ENCODE measurements at places on chromosomes 6 and 20. TPM values are rescaled to one million over a fixed set of nuclear protein-coding genes. Genes with fewer than 3 reads are reported as not detected.

The NKX2-4 gene
- not detected for total RNA-seq

The PFDN4 gene
- total RNA-seq = 37.1 TPM

The TMX4 gene
- 36.7 TPM for total RNA-seq

DNA sequence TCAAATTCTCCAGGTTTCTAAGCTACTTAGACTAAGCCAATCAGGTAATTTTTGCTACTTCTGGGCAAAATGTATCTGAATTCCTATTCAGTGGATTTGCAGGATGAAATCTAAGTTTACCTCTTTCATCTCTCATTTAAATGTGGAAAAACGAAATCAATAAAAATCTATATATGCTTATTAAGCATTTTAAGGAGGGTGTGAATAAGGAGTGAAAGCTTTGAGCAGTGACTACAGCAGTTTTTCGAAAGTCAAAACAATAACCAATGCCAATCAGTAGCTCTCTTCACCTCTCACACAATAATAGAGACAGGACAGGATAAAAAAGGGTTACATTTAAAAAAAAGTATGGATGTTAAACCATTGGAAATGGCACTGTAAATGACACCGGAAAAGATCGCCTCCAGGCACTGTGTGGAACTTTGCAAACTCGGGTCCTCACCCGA, 476 bp upstream of the BCKDHB start:
- H3K4me1 ChIP-seq = peaks cover 26% of the 10 kb centered on the region
- H3K27ac ChIP-seq = peak overlapping the region; percentile 68
- H3K27me3 ChIP-seq = peaks cover 1% of the 10 kb centered on the region
- H3K4me3 ChIP-seq = peak overlapping the region; percentile 93
- DNase-seq = no peak

GRCh38 chr6:16849280-16849987, 88.2 kb upstream of the ATXN1 start:
- no peaks in the 10 kb centered on the region for H3K36me3 ChIP-seq
- peak; percentile 87 for DNase-seq
- H3K4me1 ChIP-seq = peaks cover 44% of the 10 kb centered on the region
- H3K27ac ChIP-seq = peak overlapping the region; percentile 93

DNA sequence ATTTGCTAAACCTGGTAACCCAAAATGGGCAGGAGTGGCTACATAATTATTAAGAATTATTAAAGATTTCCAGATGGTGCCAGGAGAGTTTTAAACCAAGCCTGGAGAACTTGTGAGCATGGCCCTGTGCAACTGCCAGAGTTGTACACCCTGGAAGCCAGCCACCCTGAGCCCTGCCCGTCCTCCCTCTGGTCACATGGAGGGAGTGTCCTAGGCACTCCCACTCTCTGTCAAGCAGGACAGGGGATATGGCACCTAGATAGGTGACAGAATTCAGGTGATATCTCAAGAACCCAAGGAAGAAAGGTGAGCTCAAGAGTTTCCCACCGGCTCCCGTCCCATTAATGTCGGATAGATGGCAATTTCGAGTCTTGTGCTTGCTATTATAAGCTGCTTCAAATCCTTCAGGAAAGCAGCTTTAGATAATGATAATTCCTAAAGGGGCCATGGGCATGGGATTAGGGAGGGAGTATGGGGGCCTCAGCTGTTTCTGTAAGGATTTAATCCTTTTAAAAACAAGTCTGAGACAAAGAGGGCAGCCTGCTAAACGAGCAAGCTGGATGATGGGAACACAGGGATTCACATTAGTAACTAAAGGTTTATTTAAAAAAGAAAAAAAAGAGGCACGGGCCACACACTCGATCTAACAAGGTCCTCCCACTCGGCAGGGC, 169.1 kb downstream of the BMP7 start:
- H3K4me3 ChIP-seq = no peak overlapping the region
- H3K4me1 ChIP-seq = no peaks in the 10 kb centered on the region
- no peak for DNase-seq

The ADISSP gene
- 95.6 TPM for total RNA-seq

GRCh38 chr6:17580518-17581048, 19.5 kb upstream of the FAM8A1 start:
- H3K27ac ChIP-seq = peak overlapping the region; percentile 58
- H3K4me1 ChIP-seq = peaks cover 16% of the 10 kb centered on the region
- peaks cover 19% of the 10 kb centered on the region for H3K36me3 ChIP-seq

GRCh38 chr6:24332317-24332716, 25.5 kb downstream of the DCDC2 start:
- no peak overlapping the region for H3K27ac ChIP-seq
- H3K4me3 ChIP-seq = no peak overlapping the region
- H3K36me3 ChIP-seq = no peaks in the 10 kb centered on the region
- no peaks in the 10 kb centered on the region for H3K4me1 ChIP-seq

GRCh38 chr6:44666324-44666723, 278.8 kb downstream of the CDC5L start:
- peaks cover 88% of the 10 kb centered on the region for H3K4me1 ChIP-seq
- H3K27ac ChIP-seq = no peak overlapping the region
- peak overlapping the region; percentile 32 for H3K4me3 ChIP-seq
- no peaks in the 10 kb centered on the region for H3K36me3 ChIP-seq
- peaks cover 3% of the 10 kb centered on the region for H3K27me3 ChIP-seq

The TSBP1 gene
- total RNA-seq = not detected

GRCh38 chr6:122381494-122382265, 17.8 kb upstream of the HSF2 start:
- H3K27me3 ChIP-seq = no peaks in the 10 kb centered on the region
- H3K27ac ChIP-seq = no peak overlapping the region
- DNase-seq = peak; percentile 68
- H3K4me1 ChIP-seq = no peaks in the 10 kb centered on the region
- no peak overlapping the region for H3K4me3 ChIP-seq

The CDH4 gene
- 10.8 TPM for total RNA-seq

DNA sequence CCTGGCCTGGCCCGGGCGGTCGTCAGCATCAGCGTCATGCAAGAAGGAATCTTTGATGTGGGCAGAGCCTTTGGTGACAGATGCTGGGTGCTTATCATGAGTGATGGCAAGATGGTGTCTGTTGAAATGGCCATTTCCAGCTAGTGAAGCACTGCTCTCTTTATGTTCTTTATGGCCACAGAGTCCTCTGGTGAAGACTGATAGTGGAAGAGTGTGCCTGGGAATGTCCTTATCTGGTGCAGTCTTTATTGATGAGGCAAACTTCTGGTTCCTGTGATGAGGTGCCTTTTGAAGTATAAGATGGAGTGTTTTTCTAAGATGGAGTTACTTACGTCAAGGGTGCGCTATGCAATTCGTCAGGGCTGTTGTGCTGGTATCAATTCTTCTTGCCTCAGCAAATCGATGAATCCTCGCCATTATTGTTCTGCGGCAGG, 22.6 kb upstream of the CCR6 start:
- DNase-seq = no peak
- no peaks in the 10 kb centered on the region for H3K27me3 ChIP-seq
- H3K4me3 ChIP-seq = no peak overlapping the region
- H3K27ac ChIP-seq = no peak overlapping the region
- peaks cover 4% of the 10 kb centered on the region for H3K36me3 ChIP-seq

- DNase-seq = no peak
- no peak overlapping the region for H3K27ac ChIP-seq
- H3K4me1 ChIP-seq = no peaks in the 10 kb centered on the region
- H3K36me3 ChIP-seq = no peaks in the 10 kb centered on the region
These were observed 1.3 kb downstream of the KCNQ2 start for GRCh38 chr20:63471002-63471716.

The BNIP5 gene
- not detected for total RNA-seq

The CCM2L gene
- total RNA-seq = not detected

DNA sequence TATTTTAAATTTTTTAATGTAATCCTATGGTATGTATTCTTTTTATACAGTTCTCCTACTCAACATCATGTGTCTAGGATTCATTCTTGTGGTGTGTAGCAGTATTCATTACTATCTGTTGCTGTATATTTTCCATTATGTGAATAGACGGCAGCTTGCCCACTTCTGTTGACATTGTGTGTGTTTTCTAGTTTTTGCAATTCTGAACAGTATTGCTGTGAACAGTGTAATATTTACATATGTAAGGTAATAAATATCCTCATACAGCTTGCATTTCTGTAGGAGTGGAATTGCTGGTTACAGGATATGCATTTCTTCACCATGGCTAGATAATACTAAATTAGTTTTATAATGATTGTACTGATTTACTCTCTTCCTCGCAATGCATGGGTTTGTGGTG, 51.9 kb downstream of the SCAF8 start:
- H3K36me3 ChIP-seq = peaks cover 21% of the 10 kb centered on the region
- no peak overlapping the region for H3K27ac ChIP-seq
- no peak overlapping the region for H3K4me3 ChIP-seq
- DNase-seq = no peak
- no peaks in the 10 kb centered on the region for H3K4me1 ChIP-seq
- H3K27me3 ChIP-seq = no peaks in the 10 kb centered on the region

DNA sequence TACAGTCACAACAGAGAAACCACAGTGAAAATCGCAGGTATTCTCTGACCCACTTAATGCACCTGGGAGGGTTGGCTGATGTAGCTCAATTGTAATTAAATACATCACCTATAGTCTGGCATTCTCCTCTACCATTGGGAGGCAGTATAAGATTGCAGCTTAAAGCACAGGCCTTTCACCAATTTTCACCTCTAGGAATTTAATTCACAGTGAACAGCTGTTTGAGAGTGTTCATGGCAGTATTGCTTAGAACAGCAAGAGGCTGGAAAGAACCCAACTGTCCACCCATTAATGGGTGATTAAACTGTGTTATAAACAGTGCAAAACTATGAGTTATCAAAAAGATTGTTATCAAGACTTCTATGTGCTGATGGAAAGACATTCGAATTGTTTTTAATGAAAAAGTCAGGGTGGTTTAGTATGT, 2.0 kb downstream of the EDEM2 start:
- peaks cover 32% of the 10 kb centered on the region for H3K4me1 ChIP-seq
- H3K4me3 ChIP-seq = peak overlapping the region; percentile 21
- peak overlapping the region; percentile 31 for H3K27ac ChIP-seq
- no peaks in the 10 kb centered on the region for H3K27me3 ChIP-seq

- no peak for DNase-seq
- no peaks in the 10 kb centered on the region for H3K36me3 ChIP-seq
- no peaks in the 10 kb centered on the region for H3K4me1 ChIP-seq
- no peak overlapping the region for H3K27ac ChIP-seq
- peaks cover 53% of the 10 kb centered on the region for H3K27me3 ChIP-seq
These were observed 110.0 kb upstream of the PMEPA1 start for GRCh38 chr20:57819691-57820380.

DNA sequence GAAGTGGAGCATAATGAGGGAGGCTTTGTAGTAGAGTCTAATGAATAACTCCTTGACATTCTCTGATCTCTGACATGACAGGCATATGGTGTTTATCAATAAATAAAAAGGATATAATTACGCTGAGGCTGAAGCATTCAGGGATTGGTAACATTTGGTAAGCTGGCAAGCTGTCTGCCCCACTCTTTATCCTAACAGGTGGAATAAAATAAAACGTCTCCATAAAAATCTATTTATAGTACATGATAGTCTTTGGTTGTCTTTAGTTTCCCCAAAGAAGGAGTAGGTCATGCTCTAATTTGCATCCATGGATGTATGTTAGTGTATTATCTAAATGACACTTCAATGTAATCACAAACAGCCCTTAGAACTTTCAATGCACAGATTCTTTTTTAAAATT, 30.9 kb upstream of the RBM24 start:
- H3K36me3 ChIP-seq = no peaks in the 10 kb centered on the region
- H3K4me1 ChIP-seq = no peaks in the 10 kb centered on the region
- no peaks in the 10 kb centered on the region for H3K27me3 ChIP-seq
- H3K27ac ChIP-seq = no peak overlapping the region
- no peak overlapping the region for H3K4me3 ChIP-seq

GRCh38 chr20:24149175-24149574, 160.6 kb upstream of the GGTLC1 start:
- H3K4me1 ChIP-seq = no peaks in the 10 kb centered on the region
- DNase-seq = no peak
- H3K27me3 ChIP-seq = peaks cover 10% of the 10 kb centered on the region
- no peak overlapping the region for H3K27ac ChIP-seq
- H3K36me3 ChIP-seq = no peaks in the 10 kb centered on the region

GRCh38 chr6:43426928-43427405, 374 bp upstream of the ABCC10 start:
- H3K36me3 ChIP-seq = peaks cover 8% of the 10 kb centered on the region
- peak overlapping the region; percentile 93 for H3K4me3 ChIP-seq
- no peak for DNase-seq

DNA sequence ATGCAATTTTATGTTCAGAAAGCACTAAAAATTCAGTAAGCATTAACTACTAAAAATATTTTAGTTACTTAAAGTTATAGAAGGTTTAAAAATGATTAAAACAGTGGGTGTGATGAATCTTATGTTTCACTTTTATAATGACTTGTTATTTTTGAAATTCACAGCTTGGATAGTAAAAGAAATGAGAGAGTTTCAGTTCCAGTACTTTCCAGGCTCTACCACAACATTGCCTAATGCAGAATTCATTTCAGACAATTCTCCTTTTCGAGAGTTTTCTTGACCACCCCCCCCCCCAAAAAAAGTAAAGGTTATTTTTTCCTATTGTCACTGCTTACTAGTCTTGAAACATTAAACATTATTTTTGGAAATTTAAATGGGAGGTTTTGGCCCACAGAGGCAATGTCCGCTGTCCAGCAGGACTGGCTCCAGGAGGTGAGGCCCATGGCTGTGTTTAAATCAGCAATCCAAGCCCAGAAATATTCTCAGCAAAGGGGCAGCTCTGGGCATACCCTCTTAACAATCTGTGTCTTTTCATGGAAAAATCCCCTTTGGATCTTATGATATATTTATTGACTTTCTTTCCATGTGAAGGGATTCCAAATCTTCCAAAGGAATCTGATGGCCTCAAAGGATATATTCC, 519.9 kb downstream of the MAFB start:
- no peak for DNase-seq
- no peaks in the 10 kb centered on the region for H3K27me3 ChIP-seq
- H3K27ac ChIP-seq = no peak overlapping the region
- H3K4me3 ChIP-seq = no peak overlapping the region
- H3K36me3 ChIP-seq = no peaks in the 10 kb centered on the region

The B3GAT2 gene
- total RNA-seq = not detected

- H3K27ac ChIP-seq = no peak overlapping the region
- H3K27me3 ChIP-seq = peaks cover 4% of the 10 kb centered on the region
- H3K4me3 ChIP-seq = no peak overlapping the region
- DNase-seq = peak; percentile 60
These were observed 8.1 kb upstream of the PFDN4 start for GRCh38 chr20:54199721-54200176.

DNA sequence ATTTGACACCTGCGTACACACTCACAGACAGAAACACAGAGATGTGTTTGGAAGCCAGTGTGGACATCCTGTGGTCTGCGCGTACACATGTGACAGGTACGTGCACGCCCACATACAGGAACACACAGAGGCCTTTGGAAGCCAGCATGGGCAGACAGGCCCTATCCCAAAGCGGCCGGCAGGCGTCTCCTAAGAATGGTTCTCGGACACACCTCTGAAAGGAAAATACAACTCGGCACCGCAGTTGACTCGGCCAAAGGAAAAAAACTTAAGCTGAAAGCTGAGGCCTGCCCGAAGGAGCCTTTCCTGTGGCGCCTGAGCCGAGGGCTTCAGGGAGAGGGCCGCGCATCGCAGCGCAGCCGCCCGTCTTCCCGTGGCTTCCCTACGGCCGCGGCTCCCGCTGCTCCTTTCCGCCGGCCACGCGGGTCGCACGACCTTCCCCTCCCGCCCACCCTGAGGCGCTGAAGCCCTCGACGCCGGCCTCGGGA, 1.4 kb upstream of the CEP43 start:
- peak overlapping the region; percentile 83 for H3K4me3 ChIP-seq
- peak overlapping the region; percentile 45 for H3K27ac ChIP-seq
- H3K36me3 ChIP-seq = peaks cover 10% of the 10 kb centered on the region
- H3K4me1 ChIP-seq = peaks cover 37% of the 10 kb centered on the region
- DNase-seq = peak; percentile 76
- H3K27me3 ChIP-seq = no peaks in the 10 kb centered on the region
